ENCODE measurements at places on chromosomes 3 and 15.

GRCh38 chr3:8191406-8191805, 310.2 kb upstream of the LMCD1 start:
- DNase-seq = no peak

GRCh38 chr15:33311312-33311971, 675 bp downstream of the RYR3 start:
- DNase-seq = no peak

DNA sequence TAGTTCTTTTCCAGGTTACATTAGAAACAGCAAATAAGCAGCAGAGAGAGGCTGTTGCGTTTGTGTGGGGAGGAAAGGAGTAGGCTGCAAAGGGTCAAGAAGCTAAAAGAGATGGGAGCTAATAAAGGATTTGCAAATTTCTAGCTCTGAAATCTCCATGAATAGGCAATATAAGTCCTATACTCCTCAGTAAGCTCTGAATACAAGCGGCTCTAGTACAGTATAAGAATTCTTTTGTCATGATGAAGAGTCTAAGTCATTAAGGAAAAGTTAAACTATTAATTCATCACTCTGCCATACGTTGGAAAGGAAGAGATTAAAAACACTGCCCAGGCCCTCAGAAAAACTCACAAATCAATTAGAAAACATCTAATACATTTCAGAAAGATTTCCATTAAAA, 59.3 kb downstream of the CEP152 start:
- peak; percentile 47 for DNase-seq

- no peak for DNase-seq
Measured at GRCh38 chr15:63126726-63127125, 5.1 kb downstream of the LACTB start.

DNA sequence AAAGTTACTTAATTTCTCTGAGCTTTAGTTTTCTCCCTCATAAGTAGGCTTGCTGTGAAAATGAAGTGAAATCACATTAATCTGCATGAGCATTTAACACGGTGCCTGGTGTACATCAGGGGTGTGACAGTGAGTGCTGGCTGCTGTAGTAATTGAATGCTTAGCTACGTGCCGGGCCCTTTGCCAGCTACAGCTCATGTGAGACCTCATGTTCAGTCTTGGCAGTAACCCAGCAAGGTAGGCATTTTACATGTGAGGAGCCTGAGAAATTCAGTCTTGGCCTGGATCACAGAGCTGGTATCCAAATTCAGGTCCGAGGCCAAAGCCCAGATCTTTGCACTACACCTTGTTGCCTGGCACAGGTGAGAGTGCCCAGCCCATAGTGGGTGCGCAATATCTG, 9.1 kb downstream of the GHRL start:
- DNase-seq = no peak
